ENCODE measurements at places on chromosomes 4 and X. TPM values are rescaled to one million over a fixed set of nuclear protein-coding genes. Genes with fewer than 3 reads are reported as not detected.

C4orf46 gene
- 11.2 TPM for total RNA-seq

SLC7A11 gene
- 74.8 TPM for total RNA-seq

SHOX gene
- total RNA-seq: not detected

SHROOM3 gene
- total RNA-seq: 23.9 TPM

SOX3 gene
- not detected for total RNA-seq

MAOB gene
- 4.6 TPM for total RNA-seq

CHIC1 gene
- 7.2 TPM for total RNA-seq

TMEM165 gene
- 98.9 TPM for total RNA-seq

NXF2 gene
- total RNA-seq: not detected

CHST7 gene
- 11.2 TPM for total RNA-seq

MFAP3L gene
- total RNA-seq: 0.50 TPM

GAGE12J gene
- not detected for total RNA-seq

RTL5 gene
- 4.5 TPM for total RNA-seq

CXCL8 gene
- 1.3 TPM for total RNA-seq

KDR gene
- 0.26 TPM for total RNA-seq

RS1 gene
- not detected for total RNA-seq

PRSS12 gene
- 59.9 TPM for total RNA-seq

CXCL11 gene
- not detected for total RNA-seq

TAF7L gene
- 0.33 TPM for total RNA-seq

NLGN4X gene
- total RNA-seq: under 0.01 TPM

TEX11 gene
- total RNA-seq: under 0.01 TPM

PPARGC1A gene
- total RNA-seq: 4.4 TPM

SPIN2A gene
- 0.50 TPM for total RNA-seq

TRPC5OS gene
- total RNA-seq: not detected

ANKRD50 gene
- 21.3 TPM for total RNA-seq

CCDC160 gene
- 0.17 TPM for total RNA-seq

GPRASP1 gene
- 5.8 TPM for total RNA-seq

FAM50A gene
- 88.1 TPM for total RNA-seq

FDCSP gene
- total RNA-seq: not detected

AMTN gene
- not detected for total RNA-seq
